ENCODE measurements at places on chromosomes 2 and 18. TPM values are rescaled to one million over a fixed set of nuclear protein-coding genes. Genes with fewer than 3 reads are reported as not detected.
A peak's percentile ranks its signal among the peaks of the same experiment; 100 is the strongest.

Gene RFTN2
- not detected for total RNA-seq

- H3K4me3 ChIP-seq, result no peak overlapping the region
- no peak for DNase-seq
- no peaks in the 10 kb centered on the region for H3K36me3 ChIP-seq
- no peaks in the 10 kb centered on the region for H3K27me3 ChIP-seq
These were observed 183.9 kb upstream of the VRK2 start for GRCh38 chr2:57862727-57863126.

DNA sequence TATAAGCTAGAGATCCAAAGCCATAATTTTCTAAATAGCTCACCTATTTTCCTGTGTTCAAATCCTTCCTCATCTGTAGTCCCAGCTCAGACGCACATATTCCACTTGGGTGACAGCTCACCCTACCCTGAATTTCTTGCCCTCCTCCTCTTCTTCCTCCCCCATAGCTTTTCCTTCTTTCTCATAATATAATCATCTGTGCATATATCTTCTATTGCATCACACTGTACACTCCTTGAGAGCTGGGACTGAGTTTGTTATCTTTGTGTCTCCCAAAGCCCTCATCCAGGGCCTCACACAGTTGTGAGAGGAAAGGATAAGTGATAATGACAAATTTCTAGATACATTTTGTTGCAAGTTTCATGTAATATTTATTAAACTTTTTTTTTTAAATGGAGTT, 55.9 kb upstream of the RTN4 start:
- DNase-seq, result no peak
- H3K4me3 ChIP-seq, result no peak overlapping the region
- H3K27ac ChIP-seq, result no peak overlapping the region
- H3K4me1 ChIP-seq, result peaks cover 2% of the 10 kb centered on the region
- no peaks in the 10 kb centered on the region for H3K36me3 ChIP-seq

DNA sequence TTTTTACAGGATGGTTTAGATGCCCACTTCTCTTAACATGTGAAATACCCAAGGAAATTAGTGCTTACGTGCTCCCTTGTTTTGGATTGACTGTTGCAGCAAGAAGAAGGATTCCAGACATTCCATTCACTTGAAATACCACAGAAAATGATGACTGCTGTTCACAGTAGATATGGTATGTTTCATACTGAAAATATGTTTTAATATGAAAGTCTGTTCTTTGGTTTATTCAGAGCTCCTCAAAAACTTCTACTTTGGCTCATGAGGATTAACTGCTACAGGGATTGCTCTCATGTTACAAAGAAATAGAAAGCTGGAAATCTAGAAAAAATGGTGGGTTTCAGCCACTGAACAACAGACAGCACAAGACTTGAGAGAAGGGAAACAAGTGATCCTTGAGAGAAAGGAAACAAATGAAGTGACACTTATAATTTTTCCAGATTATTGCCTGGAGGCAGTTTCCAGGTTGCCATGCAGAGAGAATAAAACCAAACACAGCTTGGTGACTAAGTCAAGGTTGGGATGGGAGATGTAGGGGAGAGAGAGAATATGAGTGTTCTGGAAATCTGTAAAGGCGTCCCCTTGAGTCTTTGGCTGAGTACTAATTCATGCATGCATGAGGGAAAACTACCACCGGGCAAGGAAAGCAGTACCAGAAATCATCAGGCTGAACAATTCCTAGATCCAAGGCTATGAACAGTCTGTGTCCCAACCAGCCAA, 348.1 kb downstream of the CLIP4 start:
- peaks cover 34% of the 10 kb centered on the region for H3K27me3 ChIP-seq
- no peak overlapping the region for H3K27ac ChIP-seq
- H3K4me1 ChIP-seq, result peaks cover 3% of the 10 kb centered on the region
- H3K4me3 ChIP-seq, result no peak overlapping the region

Gene COL6A3
- total RNA-seq, result 1.9 TPM

DNA sequence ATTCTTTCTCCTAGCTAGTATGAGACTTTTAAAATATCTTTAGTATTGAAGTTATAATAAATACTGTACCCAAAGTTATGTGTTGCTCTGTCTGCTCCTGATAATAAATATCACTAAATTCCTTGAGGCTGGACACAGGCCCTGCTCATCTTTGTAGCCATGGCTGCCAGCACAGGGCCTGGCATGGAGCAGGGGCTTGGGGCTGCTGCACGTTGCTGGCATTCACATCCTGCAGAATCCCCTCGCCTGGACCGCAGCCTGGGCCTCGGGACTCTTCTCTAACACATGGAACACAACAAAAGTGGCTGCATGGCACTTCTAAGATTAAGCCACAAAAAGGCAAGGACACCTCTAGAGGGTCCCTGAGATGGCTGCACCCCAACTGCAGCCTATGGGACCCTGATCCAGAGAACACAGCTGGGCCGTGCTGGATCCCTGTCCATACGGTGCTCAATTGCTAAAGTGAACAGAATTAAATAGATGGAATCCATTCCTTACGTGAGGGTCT, 477.5 kb upstream of the MYT1L start:
- no peaks in the 10 kb centered on the region for H3K4me1 ChIP-seq
- DNase-seq, result no peak
- H3K36me3 ChIP-seq, result no peaks in the 10 kb centered on the region
- H3K27ac ChIP-seq, result no peak overlapping the region

Gene ADAM17
- 34.0 TPM for total RNA-seq

DNA sequence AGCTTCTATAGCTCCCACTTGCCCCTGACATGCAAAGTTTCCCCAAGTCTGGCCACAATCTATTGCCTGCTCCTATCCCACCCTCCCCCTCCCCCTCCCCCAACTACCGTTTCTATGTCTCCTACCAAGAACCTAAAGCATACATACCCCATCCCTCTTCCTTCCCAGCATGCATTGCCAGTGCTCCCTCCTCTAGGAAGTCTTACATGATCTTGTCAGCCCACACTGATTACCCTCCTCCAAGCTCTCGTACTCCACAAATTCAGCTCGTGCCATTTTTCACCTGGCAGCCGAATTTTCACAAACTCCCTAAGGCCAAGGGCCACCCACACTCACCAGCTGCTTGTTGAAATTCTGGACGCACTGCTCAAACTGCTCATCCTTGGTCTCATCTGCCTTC, 30.7 kb downstream of the BIN1 start:
- DNase-seq, result no peak
- peaks cover 51% of the 10 kb centered on the region for H3K4me1 ChIP-seq
- peak overlapping the region; percentile 94 for H3K27ac ChIP-seq
- H3K27me3 ChIP-seq, result no peaks in the 10 kb centered on the region

DNA sequence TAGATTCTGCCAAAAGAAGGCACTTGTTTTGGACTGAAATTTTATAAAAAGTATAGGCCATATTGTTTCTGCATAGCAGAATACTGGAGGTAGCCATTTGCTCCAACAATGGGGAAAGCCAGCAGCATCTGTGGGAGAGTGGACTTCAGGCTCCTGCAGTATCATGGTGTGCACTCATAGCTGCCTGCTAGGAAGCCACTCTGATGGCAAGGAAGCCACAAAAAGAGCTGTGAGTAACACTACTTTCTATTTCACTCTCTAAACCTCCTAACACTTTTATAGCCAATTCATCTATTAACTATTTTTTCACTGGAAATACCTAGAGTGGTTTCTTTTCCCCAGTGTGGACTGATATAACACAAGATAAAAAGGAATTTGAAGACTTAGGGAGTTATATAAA, 144.4 kb upstream of the KCNJ3 start:
- H3K4me1 ChIP-seq, result no peaks in the 10 kb centered on the region
- no peak for DNase-seq
- H3K4me3 ChIP-seq, result no peak overlapping the region
- H3K36me3 ChIP-seq, result no peaks in the 10 kb centered on the region

DNA sequence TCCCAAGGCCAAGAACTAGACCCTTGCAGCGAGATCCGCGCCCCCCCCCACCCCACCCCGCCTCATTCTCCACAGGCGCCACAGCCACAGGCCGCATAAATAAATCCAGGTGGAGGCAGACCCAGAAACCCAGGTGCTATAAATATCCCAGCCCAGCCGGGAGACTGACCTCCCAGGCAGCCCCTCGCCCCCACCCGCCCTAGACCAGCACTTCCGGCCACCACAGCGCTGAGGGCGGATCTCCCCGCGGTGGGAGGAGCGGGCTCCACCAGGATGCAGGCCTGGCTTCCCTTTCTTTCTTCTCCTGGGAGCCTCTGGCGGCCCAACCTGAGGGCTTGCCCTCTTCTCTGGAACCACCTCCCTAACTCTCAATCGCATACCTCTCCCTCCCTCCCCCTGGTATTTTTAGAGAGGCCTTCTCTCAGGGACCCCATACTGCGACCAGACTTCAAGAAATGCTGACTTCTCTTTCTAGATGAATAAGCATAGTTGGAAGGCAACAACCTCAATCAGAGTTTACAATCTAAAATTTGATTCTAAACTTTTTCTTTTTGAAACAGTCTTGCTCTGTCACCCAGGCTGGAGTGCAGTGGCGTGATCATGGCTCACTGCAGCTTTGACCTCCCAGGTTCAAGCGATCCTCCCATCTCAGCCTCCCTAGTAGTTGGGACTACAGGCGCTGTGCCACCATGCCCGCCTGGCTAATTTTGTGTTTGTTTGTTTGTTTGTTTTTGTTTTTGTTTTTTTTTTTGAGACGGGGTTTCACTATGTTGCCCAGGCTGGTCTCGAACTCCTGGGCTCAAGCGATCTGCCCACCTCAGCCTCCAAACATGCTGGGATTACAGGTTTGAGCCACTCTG, 55.0 kb downstream of the PKDCC start:
- no peaks in the 10 kb centered on the region for H3K27me3 ChIP-seq
- H3K27ac ChIP-seq, result no peak overlapping the region
- no peak for DNase-seq
- H3K36me3 ChIP-seq, result no peaks in the 10 kb centered on the region

Gene EVX2
- total RNA-seq, result not detected

Gene LHCGR
- not detected for total RNA-seq

- peaks cover 40% of the 10 kb centered on the region for H3K4me1 ChIP-seq
- peak overlapping the region; percentile 98 for H3K27ac ChIP-seq
- peak overlapping the region; percentile 91 for H3K4me3 ChIP-seq
- no peak for DNase-seq
These were observed 129.1 kb downstream of the ARHGAP15 start for GRCh38 chr2:143258126-143258892.

- no peak overlapping the region for H3K27ac ChIP-seq
- no peak for DNase-seq
- no peak overlapping the region for H3K4me3 ChIP-seq
- H3K4me1 ChIP-seq, result no peaks in the 10 kb centered on the region
These were observed 141.0 kb upstream of the BCL2L11 start for GRCh38 chr2:110979471-110980338.

GRCh38 chr2:173119069-173119807, 43.6 kb downstream of the MAP3K20 start:
- H3K4me1 ChIP-seq, result no peaks in the 10 kb centered on the region
- H3K27me3 ChIP-seq, result no peaks in the 10 kb centered on the region
- no peak for DNase-seq
- no peaks in the 10 kb centered on the region for H3K36me3 ChIP-seq
- no peak overlapping the region for H3K27ac ChIP-seq
- no peak overlapping the region for H3K4me3 ChIP-seq

Gene ANKRD30B
- total RNA-seq, result not detected

Gene PUM2
- total RNA-seq, result 114 TPM

Gene LCT
- total RNA-seq, result 0.10 TPM

Gene GBX2
- not detected for total RNA-seq

GRCh38 chr2:218871345-218872302, 9.0 kb upstream of the WNT10A start:
- peak overlapping the region; percentile 19 for H3K27ac ChIP-seq
- no peak for DNase-seq
- peak overlapping the region; percentile 94 for H3K4me3 ChIP-seq
- H3K27me3 ChIP-seq, result peaks cover 67% of the 10 kb centered on the region
- H3K4me1 ChIP-seq, result peaks cover 20% of the 10 kb centered on the region
- peaks cover 12% of the 10 kb centered on the region for H3K36me3 ChIP-seq

- H3K27me3 ChIP-seq, result peaks cover 81% of the 10 kb centered on the region
- no peak for DNase-seq
- peaks cover 5% of the 10 kb centered on the region for H3K4me1 ChIP-seq
- no peak overlapping the region for H3K4me3 ChIP-seq
- no peak overlapping the region for H3K27ac ChIP-seq
These were observed 74.9 kb upstream of the ARL4C start for GRCh38 chr2:234571620-234572407.

DNA sequence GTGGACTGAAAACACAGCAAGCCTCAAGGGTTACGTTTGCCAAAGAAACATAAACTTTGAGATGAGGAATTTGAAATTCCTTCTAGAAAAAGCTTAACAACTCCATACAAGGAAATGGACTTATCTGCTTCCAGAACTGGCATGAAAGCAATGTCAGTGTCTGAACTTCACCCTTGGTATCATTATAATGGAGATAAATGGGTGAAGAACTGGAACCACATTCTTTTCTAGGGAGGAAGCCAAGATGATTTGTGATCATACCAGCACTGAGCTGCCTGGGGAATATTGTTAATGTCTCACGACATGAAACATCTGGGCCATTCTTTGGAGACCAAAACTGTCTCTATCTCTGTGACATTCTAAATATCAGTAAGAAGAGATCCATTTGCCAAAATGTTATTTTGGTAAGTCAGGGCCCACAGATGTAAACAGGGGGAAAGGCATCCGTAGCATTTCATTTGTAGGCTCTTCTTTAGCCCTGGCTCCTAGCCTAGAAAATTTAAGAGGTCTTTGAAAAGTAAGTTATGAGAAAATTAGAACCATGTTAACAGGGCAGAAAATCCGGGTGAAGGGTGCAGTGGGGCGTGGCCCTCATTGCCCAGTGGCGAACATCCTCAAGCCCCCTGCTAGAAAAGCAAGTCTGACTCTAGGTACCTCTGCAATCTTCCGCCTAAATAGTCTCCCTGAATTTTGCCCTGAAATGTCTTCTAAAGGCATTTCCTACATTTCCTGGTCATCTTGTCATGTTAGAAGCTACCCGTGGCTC, 295.3 kb upstream of the EPAS1 start:
- no peak for DNase-seq
- H3K36me3 ChIP-seq, result peaks cover 12% of the 10 kb centered on the region
- no peak overlapping the region for H3K27ac ChIP-seq
- peaks cover 8% of the 10 kb centered on the region for H3K4me1 ChIP-seq

Gene MPP4
- total RNA-seq, result 0.17 TPM

- DNase-seq, result no peak
- no peaks in the 10 kb centered on the region for H3K36me3 ChIP-seq
- H3K4me3 ChIP-seq, result no peak overlapping the region
- H3K27me3 ChIP-seq, result peaks cover 16% of the 10 kb centered on the region
These were observed 55.3 kb upstream of the TMEM163 start for GRCh38 chr2:134773759-134774742.

- peaks cover 7% of the 10 kb centered on the region for H3K36me3 ChIP-seq
- H3K27ac ChIP-seq, result no peak overlapping the region
- H3K4me3 ChIP-seq, result no peak overlapping the region
- no peak for DNase-seq
- H3K27me3 ChIP-seq, result peaks cover 70% of the 10 kb centered on the region
- H3K4me1 ChIP-seq, result peaks cover 8% of the 10 kb centered on the region
These were observed 16.6 kb upstream of the E2F6 start for GRCh38 chr2:11482473-11483035.

DNA sequence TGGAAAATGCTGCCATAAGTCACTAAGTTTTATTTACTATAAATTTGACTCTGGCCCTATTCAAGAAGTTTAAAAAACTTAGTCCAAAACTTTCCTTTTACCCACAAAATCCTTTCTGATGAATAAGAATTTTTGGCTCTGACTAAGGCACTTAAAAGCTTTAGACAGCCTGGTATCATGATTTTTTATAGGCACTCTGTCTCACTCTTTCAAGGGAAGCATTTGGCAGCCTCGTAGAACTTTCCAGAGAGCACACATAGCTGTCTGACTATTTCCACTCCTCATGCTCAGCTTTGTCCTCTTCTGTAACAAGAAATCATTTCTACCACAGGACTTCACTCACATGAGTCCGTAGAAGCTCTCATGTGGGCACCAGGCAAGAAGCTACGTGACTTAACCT, 32.3 kb upstream of the XDH start:
- no peak for DNase-seq
- peaks cover 2% of the 10 kb centered on the region for H3K36me3 ChIP-seq
- no peak overlapping the region for H3K27ac ChIP-seq
- H3K27me3 ChIP-seq, result peaks cover 14% of the 10 kb centered on the region
- no peak overlapping the region for H3K4me3 ChIP-seq
